ENCODE measurements at places on chromosomes 16 and 17. TPM values are rescaled to one million over a fixed set of nuclear protein-coding genes. Genes with fewer than 3 reads are reported as not detected.

GRCh38 chr16:82194086-82194485, 24.1 kb upstream of the MPHOSPH6 start:
- DNase-seq, result no peak

GRCh38 chr16:751152-752006, 9.2 kb upstream of the MSLN start:
- no peak for DNase-seq

DNA sequence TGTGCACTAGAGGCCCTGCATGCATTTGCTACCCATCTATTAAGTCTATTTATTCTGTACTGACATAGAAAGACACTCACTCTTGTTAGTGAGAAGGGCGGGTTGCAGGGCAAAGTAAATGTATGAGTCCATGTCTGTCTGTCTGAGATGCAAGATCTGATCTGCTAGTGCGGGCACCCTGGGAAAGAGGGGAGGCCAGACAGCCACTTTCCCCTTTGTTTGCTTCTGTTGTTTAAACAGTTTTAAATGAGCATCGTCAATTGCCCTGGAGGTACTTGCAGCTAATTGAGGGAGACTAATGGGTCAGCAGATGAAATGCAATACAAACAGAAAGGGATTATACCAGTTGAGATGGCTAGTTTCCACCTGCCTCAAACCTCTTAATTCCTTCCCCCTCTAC, 24.9 kb downstream of the SCNN1G start:
- no peak for DNase-seq

DNA sequence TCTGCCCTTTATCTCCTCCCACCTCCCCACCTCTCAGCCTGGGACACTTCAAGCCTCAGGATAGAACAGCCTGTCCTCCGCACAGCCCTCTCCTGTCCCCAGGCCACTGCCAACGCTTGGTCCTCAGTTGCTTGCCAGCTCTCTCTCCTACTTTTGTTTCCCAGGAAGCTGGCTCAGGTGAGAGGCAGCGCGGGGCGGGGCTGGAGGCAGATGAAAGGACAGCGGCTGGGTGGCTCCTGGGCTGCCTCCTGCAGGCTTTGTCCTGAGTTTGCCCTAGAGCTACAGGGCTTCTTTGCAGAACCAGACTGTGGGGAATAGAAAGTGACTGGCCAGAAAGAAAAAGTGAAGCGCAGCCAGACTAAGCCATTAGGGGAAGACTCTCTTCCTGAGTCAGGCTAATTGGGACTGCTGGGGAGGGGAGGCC, 48.2 kb upstream of the CDC42EP4 start:
- no peak for DNase-seq

DNA sequence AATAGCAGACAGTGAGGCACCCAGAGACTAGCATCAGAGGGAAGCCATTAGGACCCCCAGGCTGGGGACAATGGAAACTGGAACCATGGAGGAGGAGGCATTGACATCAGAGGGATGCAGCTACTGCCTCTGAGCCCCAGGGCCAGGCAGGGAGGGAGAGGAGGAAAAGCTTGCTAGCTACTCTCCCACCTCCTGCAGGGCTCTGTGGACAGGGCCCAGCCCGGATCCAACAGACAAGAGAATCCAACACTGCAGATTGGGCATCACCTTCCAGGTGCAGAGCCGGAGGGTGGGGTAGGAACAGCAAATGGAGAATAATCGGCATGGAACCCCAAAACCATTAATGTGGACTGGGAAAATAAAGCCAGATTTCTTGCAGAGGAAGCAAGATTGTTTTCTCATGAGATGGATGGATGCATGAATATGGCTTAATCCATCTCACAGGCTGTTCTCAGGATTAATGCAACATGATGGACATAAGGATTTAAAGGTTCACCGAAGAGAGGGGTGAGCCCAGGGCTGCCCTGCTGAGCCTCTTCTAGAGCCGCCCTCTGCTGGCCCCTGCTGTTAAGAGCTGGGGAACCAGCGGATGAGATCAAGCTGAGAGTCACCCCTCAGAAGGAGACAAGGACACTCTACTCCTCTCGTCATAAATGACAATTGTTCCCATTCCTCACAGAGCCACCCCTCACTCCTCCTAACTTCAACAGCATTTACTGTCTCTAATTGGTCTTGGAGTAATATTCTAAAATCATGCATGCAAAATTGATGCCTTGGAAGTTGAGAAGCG, 48.8 kb downstream of the DNAH3 start:
- DNase-seq, result no peak

DNA sequence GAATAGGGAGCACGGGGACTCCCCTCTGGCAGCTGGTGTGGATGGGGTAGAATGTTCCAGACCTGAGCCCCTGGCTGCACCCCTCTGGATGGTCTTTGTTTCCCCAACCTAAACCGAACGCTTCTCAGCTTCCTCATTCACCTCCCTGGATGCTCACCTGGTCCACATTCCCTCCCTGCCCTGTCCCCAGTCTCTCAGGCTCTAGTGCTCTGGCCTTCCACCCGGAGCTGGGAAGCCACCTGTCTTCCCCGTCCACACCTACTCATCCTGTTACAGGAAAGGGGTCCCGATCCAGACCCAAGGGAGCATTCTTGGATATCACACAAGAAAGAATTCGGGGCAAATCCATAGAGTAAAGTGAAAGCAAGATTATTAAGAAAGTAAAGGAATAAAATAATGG, 73.5 kb downstream of the CYLD start:
- no peak for DNase-seq

DNA sequence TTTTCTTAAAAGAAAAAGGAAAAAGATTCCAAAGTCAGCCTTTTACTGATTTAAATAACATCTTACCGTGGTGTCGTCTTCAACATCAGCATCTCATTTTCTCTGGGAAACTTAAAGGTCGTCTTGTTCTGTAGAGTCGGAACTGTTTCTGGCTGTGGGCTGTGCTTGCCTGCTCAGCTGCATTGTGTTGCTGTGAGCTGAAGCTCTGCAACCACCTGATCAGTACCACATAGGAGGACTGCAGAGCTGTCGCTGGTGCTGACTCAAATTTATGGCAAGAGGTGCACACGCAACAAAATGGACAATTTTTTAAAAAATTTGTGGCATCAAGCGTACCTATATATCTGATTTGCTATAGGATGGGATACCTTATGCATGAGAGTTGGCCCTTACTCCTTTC, at the start of gene OMG:
OMG (minus strand) TSS at position 150 of the 400 bp plus-strand sequence. CDS start 908 bp downstream, outside the sequence.
- no peak for DNase-seq

CHST4 gene
- total RNA-seq, result 1.1 TPM

ZP2 gene
- not detected for total RNA-seq

HASPIN gene
- total RNA-seq, result 10.6 TPM

KCNG4 gene
- not detected for total RNA-seq

HOXB6 gene
- total RNA-seq, result 196 TPM

KRTAP4-5 gene
- not detected for total RNA-seq

DPEP1 gene
- total RNA-seq, result 0.18 TPM

Measured in Panc1 (cell line).